ENCODE measurements at places on chromosomes 1 and 21.
A peak's percentile ranks its signal among the peaks of the same experiment; 100 is the strongest.

GRCh38 chr1:62247391-62248168, 52.9 kb downstream of the L1TD1 start:
- no peak for DNase-seq

- no peak for DNase-seq
Observed at GRCh38 chr1:155929057-155929456, 5.2 kb downstream of the KHDC4 start.

- no peak for DNase-seq
Observed at GRCh38 chr1:159996653-159997052, 35.1 kb downstream of the PIGM start.

DNA sequence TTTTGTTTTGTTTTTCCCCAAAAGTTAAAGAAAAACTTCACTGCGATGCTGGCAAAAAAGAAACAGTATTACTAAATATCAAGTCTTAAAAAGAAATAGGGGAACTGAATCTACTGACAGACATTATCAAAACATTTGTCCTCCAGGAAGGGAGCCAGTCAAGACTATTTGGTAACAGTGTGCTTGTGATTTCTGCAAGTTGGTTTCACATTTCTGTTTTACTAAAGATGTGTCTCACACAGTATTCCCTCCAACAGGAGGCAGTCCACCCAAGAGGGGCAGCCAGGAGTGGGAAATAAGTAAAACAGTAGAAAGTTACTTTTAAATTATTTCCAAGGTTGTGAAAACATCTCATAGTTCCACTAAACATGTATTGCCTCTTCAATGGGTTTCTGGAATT, 74.4 kb upstream of the SDC3 start:
- DNase-seq: no peak

DNA sequence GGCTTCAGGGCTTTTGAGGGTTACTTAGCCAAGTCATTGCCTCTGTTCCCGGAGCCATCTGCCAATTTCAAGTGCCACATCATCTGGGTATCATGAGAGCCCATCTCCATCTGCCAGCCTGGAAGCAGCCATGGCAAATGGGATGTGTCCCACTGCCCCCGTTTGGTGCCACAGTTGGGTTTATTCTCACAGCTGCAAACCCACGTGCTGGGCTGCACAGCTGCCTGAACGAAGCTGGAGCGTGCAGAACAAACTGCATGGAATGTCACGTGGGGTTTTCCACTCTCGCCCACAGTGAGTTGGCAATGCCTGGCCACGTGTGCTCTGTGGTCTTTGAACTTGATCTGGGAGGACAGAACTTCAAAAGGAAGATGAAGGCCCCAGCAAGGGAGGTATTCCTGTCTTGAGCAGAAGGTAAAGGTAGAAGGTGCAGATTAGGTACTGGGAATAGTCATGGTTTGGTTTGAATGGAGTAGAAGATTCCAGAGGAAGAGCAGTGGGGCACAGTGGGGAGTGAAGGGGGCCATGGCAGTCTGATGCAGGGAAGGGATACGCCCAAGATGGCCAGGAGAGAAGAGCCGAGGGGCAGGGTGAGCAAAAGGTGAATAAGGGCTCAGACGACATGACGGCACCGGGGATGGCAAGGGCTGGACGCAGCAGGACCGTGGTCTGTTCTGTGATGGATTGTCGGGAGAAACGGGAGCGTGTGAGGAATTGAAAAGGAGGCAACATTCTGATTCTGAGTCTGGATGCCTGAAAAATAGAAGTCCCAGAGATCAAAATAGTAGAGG, 222.0 kb downstream of the KAZN start:
- no peak for DNase-seq

GRCh38 chr1:118751166-118751565, 237.0 kb downstream of the TBX15 start:
- no peak for DNase-seq

DNA sequence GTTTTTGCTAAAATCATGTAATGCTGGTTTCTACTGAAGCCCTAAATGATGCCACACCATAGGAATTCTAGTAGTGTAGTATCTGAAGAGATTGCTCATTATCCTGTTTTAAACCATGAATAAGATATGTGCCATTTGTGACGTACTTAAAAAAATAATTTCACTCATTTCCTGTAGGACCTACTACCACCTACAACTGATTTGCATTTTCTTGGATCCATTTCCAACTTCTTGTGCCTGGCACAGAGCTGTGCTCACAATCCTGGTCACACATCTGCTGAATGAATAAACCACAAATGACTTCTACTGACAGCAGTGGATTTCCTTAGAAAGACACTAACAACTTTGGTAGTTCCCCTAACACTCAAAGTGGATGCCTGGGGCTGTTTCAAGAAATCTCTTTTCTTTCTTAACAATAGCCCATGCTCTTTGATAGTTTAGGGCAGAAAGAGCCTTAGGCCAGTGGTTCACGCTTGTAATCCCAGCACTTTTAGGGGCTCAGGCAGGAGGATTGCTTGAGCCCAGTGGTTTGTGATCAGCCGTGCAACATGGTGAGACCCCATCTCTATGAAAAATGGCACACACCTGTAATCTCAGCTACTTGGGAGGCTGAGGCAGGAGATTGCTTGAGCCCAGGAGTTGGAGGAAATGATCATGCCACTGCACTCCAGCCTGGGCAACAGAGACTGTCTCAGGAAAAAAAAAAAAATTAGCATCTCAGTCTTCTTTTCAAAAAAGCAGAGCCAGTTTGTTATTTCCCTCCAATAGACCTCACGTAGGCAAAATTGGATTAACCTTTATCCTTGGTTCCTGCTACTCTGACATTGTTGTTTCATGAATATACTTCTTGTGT, 13.0 kb upstream of the BATF3 start:
- DNase-seq: no peak

DNA sequence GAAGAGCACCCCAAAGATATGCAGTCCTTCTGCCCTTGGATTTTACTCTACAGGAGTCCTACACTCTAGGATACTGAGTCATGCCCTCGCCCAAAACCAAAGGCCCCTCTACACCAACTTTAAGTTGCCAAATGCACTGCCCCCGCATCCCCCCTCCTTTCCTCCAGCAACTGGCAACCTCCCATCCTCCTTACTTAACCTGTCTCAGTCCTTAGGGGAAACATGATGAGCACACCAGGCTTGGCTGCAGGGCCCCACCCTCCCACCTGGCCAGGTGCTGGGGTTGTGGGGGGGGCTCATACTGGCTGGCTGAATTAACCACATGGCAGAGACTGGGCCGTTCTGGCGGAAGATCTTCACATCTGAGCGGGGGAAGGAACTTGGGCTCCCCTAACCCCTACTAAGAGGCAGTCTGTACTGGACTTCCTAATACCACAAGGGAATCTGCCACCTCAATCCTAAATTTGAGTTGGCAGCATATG, 1.2 kb downstream of the HDGF start:
- peak; percentile 46 for DNase-seq

DNA sequence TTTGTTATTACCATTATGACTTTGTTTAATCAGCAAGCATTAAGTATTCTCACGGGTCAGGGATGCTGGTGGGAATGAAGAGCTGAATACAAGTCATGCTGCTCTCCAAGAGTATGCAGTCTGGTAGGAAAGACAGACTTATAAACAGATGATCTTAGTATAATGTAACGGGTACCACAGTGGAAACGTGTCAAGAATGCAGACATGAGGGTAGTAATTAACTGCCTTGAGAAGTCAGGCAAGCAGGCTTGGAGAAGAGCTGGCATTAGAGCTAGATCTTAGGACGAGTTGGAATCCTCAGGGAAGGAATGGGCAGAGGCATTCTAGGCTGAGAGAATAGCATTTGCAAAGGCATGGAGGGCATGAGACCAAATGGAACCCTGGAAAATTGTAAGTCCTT, 19.7 kb downstream of the FAM76A start:
- no peak for DNase-seq

DNA sequence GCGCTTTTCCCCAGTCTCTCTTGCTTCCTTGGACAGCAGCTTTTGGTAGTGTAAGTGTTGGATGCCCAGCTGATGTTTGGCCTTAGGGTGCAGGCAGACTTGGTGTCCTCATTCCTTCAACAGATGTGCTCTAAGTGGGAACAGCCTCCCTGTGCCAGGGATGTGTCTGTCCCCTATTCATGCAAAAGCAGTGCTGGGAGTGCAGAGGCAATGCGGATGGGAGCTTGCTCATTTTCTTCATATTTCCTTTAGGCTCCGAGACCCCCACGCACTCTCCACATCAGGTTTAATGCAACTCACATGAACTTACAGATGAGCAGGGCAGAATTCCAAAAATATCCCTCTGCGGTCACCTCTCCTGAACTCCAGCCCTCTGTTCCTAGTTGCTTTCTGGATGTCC, 96.1 kb downstream of the IER5 start:
- DNase-seq: no peak

DNA sequence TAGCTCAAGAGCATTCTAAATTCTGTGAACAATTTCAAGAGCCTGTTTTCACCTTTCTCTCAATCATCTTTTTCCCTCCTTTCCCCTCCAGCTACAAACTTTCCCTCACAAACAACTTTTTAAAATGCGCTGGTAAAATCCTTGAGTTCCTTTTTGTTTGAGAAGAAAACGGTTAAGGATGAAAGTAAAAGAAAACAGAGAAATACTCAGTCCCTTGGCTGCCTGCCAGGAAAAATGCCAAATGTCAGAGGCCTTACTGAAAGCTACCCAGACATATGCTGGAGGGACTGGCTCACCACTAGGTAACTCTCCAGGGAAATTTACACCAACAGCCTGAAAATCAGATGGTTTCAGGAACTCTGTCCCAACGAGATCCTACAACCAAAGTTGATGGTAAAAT, 11.0 kb upstream of the SERBP1 start:
- DNase-seq: no peak

DNA sequence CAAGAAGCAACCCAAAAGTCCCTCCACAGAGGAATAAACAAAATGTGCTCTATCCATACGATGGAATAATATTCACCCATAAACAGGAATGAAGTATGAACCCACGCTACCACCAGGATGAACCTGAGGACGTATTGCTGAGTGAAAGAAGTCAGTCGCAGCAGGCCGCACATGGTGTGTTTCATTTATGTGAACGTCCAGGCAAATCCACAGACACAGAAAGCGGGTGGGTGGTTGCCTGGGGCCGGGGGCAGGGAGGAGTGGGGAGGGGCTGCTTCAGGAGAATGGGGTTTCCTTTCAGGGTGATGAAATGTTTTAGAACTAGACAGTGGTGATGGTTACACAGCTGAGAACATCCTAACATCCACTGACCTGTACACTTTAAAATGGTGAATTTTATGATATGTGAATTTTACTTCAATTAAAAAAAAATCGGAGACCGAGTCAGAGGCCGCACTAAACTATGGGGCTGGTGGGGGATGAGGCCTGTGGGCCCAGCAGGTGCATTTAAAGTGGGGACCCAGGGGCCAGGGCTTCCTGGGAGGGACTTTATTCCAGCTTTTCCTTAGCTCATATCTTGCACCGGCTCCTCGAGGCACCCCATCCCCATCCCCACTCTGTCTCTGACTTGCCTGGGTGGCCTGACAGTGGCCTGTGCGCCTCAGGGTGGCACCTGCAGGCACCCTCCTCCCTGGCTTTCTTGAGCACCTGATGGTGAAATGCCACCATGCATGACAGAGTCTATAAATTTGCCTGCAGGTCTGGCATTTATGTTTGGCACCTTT, 392.6 kb upstream of the VAMP3 start:
- no peak for DNase-seq

GRCh38 chr1:74470936-74471335, 41.5 kb downstream of the LRRC53 start:
- DNase-seq: no peak

- DNase-seq: no peak
Observed at GRCh38 chr1:67514300-67514699, 84.1 kb upstream of the SERBP1 start.

- no peak for DNase-seq
Observed at GRCh38 chr1:168504064-168504837, 39.5 kb downstream of the XCL2 start.

DNA sequence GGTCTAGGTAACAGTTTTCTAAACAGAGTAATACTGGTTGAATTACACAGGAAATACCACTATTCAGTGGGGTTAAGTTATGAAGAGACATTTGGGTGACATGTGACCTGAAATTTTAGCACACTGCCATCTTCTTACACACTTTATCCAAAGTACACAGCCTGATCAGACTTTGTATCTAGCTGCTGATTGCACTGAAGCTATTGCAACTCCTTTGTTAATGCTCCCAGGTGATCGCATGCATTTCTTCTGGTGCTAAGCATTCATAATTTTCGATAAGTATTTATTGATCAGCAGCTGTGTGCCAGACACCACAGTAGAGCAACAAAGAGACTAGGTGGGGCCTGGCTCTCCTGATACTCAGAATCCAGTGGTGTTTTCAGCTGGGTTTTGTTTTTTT, 52.4 kb downstream of the AK4 start:
- no peak for DNase-seq

DNA sequence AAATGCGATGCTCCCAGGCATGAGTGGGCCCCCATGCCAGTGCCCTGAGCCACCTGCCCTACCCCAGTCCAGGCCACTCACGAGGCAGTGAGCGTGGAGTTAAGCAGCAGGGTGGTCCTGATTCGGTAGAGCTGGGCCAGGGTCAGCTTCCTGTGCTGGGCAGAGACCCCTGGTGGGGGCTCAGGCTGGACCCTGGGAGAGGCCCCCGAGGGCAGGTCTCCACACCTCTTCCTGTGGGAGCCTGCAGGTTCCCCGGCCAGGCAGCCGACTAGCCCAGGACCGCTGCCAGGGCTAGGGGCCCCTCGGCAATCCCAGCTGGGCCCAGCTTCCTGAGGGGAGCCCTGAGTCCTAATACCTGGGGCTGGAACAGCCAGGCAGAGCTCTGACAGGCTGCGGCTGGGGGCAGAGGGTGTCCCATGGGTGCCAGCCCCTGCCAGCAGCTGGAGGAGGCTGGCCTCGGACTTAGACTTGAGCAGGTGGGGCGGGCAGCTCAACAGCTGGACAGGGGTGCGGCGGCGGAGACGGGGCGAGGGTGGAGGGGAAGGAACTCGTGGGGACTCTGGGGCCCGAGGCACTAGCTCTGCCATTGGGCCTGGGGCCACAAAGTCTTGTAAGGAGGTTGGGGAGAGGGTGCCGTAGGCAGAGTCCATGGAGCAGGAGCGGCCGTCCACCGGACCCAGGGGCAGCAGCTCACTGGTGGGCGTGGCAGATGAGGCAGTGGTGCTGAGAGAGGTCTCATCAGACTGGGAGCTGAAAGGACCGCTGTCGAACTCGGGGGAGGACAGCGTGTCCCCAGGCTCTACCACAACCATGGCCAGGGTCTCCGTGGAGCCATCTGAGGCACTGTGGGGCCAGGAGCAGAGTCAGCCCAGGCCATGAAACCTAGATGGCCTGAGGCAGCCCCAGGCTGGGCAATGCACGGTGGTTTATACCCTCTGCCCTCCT, 2.0 kb upstream of the TNFRSF25 start:
- DNase-seq: no peak

DNA sequence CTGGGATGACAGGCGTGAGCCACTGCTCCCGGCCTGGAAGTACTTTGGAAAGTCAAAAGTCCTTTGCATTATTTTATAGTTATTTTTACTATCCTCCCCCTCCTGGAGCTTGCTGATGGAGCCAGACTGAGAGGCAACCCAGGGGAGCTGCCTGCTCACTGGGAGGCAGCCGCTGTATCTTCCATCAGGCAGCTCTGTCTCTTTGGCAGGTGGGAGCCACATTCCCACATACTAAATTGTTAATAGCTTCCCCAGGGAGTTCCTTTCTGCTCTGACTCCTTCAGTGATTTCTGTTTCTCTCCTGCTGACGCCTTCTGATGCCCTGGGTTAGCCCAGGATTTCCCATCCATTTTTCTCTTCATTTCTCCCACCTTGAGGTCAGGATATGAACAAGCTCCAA, 4.9 kb upstream of the OPRD1 start:
- no peak for DNase-seq

Data from NCI-H187 treated with DMSO at 0.1 percent for 48 hours (cell line).